ENCODE measurements at places on chromosomes 2 and 18. TPM values are rescaled to one million over a fixed set of nuclear protein-coding genes. Genes with fewer than 3 reads are reported as not detected.

SAP130 gene
- 23.1 TPM for total RNA-seq

REG1B gene
- not detected for total RNA-seq

GRCh38 chr18:76431437-76432273 lies 63.4 kb downstream of the ZNF516 start:
- no peaks in the 10 kb centered on the region for H3K27me3 ChIP-seq
- H3K4me1 ChIP-seq = peaks cover 12% of the 10 kb centered on the region
- no peak overlapping the region for H3K27ac ChIP-seq
- peaks cover 13% of the 10 kb centered on the region for H3K36me3 ChIP-seq

DNA sequence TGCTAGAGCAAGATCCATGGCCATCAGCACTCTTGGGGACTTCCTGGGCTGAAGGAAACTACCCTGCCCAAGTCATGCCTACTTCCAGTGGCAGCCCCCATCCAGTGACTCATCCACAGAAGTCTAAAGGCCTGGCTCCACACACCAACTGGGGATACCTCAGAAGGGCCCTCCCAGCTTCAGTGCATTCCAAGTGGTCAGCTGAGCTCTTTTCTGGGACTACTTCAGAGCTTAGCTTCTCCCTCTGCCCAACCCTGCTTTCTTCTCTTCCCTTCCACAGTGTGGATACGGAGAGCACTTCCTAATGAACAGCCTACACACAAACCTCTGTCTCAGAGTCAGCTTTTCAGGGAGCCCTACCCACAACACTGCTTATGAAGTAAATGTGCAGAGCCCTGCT lies 66.5 kb downstream of the CLHC1 start:
- DNase-seq = no peak
- no peaks in the 10 kb centered on the region for H3K36me3 ChIP-seq
- no peaks in the 10 kb centered on the region for H3K27me3 ChIP-seq
- H3K4me1 ChIP-seq = peaks cover 76% of the 10 kb centered on the region

DNA sequence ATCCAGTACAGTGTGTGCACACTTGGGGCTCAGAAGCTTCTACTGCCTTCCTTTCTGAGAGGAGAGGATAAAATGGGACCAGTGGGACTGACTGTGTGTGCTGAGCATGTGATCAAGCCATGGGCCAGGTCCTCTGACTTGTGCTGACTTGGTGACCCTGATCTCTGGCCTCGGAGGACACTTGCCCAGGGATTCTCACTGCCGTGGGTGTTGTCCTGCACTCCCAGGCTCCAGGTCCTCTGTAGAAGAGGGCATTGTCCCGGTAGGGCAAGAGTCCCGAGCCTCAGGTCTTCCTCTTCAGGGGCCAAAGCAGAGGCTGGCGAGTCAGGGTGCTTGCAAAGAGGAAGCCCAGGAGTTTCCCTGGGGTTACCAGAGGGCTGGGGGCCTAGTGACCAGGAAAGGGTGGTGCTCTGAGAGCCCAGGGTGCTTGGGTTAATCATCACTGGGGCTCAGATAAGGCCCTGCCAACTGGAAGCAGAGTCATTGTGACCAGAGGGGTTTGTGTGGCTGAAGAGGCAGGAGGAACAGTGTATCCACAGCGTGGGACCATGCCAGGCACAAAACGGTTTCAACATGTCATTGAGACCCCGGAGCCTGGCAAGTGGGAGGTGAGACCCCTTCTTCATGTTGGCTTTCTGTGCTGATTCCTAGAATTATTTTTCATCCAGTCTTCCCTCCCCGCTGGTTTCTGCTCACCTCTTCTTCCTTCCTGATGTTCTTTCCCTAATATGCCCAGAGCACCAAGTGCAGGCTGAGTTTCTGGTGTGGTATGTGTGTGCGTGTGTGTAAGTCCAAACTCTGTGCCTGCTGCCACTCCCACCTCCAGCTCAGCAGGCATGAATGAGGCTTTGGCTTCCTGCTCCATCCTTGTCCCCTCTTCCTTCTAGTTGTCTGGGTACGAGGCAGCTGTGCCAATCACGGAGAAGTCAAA lies at the start of gene GCKR:
Gene GCKR, plus strand, starts transcription at position 483 of the 931 bp plus-strand sequence. Its CDS starts 66 bp downstream, at position 549.
- no peak for DNase-seq
- H3K27me3 ChIP-seq = peaks cover 17% of the 10 kb centered on the region
- peaks cover 3% of the 10 kb centered on the region for H3K36me3 ChIP-seq
- H3K4me1 ChIP-seq = peaks cover 17% of the 10 kb centered on the region
- peak within 1 kb of the TSS; percentile 87 for H3K4me3 ChIP-seq
- no peak within 1 kb of the TSS for H3K27ac ChIP-seq
